ENCODE measurements at places on chromosomes 6 and 20.
A peak's percentile ranks its signal among the peaks of the same experiment; 100 is the strongest.

GRCh38 chr20:54772893-54773642 lies 297.7 kb downstream of the DOK5 start:
- DNase-seq = no peak

DNA sequence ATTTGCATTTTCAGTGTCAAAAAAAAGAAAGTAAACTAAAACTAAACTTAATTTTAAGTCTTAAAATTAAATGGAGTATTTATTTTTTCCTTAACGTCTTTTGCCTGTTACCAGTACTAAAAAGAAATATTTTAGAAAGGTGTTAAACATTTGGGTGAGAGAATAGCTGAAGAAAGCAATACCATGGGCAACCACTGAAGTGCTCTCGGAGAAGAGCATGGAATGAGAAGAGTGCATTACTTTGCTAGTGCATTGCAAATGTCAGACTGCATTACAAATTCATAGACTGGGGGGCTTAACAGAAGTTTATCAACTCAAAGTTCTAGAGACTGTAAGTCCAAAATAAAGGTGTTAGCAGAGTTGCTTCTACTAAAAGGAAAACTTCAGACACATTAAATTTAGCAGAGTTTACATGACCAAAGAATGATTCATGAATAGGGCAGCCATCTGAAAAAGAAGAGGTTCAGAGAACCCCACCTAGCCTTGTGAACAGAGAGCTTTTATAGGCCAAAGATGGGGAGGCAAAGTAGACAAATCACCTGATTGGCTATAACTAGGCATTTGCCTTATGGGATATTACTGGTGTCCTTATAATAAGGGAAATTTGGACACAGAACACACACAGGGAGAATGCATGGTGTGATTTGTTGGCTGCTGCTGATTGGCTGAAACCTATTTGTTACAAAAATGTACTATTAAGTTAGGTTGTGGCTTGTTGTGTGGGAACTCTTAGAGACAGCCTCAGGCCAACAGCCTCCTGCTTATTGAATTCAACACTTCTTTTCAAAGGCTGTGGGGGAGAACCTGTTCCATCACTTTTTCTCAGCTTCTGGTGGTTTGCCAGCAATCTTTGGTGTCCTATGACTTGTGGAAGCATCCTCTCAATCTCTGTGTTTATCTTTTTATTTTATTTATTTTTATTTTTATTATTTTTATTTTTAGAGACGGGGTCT lies 106.7 kb upstream of the RREB1 start:
- DNase-seq = no peak

- no peak for DNase-seq
These were observed 117.6 kb upstream of the PHACTR1 start for GRCh38 chr6:12598919-12599318.

DNA sequence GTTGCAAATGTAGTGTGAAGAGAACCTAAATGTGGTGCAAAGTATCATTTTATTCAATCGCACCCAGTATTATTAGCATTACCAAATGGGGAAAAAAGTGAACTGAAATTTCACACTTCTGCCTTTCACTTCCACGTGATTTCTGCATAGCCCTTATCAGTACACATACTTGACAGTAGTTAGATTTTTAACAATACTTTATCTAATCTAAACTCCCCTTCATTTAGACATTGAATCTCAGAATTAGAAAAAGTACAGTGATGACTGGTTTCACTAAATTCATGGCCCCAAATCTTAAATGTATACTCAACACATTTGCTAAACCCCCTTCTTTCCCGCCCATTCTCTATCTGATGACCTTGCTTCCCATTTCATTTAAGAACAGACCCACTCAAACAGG lies 14.3 kb downstream of the STX7 start:
- no peak for DNase-seq

DNA sequence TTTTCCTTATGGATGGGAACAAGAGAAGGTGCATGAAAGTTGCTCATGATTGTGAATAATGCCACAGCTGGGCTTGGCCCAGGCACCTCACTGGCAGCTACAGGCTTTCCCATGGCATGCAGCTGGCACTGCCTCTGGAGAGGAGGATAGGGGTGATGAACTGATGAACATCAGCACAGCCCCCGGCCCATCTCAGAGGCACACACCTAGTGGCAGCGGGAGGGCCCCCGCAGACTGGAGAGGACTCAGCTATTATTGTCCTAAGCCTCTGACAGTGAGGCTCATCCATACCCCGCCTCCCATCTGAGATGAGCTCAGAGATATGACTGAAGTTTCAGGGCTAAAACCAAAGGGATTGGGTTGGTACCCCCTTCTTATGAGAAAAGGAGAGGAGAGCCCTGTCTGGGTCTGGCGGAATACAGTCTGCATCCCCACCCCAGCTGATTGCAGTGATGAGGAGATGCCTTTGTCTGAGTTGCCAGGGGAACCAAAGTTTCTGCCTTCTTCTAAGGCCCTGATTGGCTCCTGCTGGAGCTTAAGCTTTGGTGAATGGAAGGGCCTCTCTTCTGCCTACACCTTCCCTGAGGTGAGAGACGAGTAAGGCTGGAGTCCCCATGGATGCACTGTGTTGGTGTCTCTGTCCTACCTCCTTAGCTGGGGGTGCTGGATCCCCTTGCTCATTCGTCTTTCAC lies 27.6 kb upstream of the EPB41L1 start:
- DNase-seq = no peak

GRCh38 chr20:48523191-48523995 lies 304.4 kb downstream of the PREX1 start:
- DNase-seq = no peak

DNA sequence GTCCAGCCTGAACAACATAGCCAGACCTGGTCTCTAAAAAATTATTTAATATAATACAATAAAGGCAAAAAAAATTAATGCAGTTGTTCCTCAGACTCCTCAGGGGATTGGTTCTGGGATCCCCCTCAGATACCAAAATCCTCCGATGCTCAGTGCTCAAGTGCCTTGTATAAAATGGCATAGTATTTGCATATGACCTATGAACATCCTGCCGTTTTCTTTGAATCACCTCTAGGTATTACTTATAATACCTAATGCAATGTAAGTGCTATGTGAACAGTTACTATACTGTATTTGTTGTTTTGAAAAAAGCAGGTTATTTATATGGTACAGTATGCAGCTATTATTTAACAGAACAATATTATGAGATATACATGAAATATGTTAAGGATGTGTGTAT lies 43.3 kb downstream of the RNGTT start:
- no peak for DNase-seq

DNA sequence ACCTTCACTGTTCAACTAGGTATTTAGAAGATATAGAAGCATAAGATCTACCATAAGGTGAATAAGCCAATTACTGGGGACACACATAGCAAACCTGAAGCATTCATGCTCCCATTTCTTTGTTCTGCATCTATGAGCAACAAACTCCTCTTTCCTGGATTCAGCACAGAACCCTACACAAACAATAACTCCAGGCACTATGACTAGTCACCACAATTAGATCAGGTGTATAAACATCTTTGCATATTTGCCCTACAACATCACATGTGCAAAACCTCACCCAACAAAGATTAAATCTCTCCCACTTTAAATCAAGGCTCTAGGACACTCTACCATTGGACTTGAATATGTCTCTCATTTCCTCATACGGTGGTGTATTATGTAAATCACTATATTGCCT lies 652.3 kb downstream of the EPHA7 start:
- no peak for DNase-seq

DNA sequence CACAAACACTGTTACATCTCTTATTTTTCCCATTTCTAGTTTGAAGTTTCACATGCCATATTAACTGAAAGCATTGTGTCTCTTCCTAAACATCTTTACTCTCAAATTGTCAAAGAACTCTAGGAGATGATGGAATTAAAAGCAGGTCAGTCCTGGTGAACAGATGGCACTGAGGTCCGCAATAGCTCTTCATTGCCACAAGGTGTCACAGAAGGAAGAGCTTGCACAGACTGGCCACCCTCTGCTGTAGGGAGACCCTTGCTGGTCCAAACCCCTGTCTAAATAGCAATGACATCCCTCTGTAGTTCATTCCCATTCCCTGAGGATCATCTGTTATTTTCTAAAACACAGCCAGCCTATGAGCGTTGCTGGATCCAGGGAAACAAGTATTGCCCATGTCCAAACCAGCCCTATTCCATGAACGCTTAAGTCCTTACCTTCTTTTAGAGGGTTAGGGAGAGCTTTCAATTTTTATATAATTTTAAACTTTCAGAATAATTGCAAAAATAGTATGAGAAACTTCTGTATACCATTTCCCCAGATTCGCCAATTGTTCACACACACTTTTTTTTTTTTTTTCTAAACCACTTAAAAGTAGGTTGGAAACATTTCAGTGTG lies 10.1 kb upstream of the HDAC2 start:
- no peak for DNase-seq

DNA sequence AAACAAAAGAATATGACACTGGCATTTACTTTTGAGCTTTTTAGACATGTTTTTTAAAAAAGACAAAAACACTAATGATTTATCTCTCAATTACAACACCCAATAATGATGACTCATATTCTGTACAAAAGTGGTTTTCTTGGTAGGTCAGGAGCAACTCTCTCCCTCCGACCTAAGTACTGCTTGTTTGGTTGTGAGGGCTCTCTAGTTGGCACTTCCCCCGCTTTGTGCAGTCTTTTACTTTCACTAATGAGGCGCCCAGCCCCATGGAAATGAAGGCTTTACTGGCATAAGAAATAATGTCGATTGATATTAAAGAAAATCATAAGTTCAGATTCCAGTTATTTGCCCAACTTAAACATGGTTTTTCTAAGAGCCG lies 1.3 kb downstream of the KPNA5 start:
- peak; percentile 28 for DNase-seq

GRCh38 chr6:167137081-167137480 lies 14.2 kb downstream of the CCR6 start:
- no peak for DNase-seq

DNA sequence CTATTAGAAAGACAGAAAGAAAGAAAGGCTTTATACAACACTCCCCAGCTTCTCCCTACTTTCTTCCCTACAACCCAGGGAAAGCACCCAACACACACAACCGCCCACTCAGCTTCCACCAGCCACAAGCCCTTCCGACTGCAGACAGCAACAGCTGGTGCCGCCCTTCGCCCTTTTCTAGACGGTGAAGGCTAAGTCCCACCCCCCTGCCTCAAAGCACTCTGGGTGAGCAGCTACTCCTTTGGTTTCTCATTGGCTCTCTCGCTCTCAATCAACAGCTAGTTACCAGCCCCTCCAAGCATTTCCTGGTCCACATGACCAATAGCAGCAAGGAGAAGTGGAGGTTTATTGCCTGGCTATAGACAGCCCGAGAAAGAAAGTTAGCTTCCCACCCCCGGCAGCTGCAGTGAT lies 230.1 kb upstream of the MOCS1 start:
- no peak for DNase-seq

DNA sequence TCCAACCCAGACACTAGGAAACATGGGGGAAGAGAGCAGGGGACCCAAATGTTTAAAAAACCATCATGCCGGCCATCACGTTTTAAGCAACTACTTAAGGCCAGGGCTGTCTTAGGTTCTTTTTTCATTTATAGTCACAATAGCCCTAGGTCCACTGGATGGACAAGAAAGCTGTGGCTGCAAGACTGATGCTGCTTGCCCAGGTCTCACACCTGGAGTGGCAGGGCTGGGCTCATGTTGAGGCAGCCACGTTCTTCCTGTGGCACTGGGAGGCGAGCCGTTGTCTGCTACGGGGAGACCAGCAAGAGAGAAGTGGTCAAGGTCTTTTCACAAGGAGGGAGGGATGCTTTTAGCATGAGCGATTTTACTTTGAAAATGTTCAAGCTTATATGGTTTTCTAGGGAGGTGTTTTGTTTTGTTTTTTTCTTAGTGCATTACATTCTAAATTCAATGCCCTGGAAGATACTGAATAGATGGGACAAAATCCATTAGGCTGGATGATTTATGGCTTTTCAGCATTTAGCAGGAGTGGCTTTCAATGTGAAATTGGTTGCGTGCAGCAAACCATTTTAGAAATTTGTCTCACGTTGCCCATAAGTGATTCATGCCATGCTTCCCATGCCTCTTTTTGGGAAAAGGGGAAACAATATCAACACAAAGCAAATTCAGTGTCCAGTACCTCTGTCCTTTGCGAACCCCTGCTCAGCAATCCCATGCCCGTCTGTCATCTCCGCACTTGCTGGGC lies 106.6 kb upstream of the SNX9 start:
- DNase-seq = no peak

- no peak for DNase-seq
These were observed 96.3 kb downstream of the NFATC2 start for GRCh38 chr20:51446230-51446629.

GRCh38 chr6:117417851-117418250 lies 7.9 kb downstream of the ROS1 start:
- no peak for DNase-seq

DNA sequence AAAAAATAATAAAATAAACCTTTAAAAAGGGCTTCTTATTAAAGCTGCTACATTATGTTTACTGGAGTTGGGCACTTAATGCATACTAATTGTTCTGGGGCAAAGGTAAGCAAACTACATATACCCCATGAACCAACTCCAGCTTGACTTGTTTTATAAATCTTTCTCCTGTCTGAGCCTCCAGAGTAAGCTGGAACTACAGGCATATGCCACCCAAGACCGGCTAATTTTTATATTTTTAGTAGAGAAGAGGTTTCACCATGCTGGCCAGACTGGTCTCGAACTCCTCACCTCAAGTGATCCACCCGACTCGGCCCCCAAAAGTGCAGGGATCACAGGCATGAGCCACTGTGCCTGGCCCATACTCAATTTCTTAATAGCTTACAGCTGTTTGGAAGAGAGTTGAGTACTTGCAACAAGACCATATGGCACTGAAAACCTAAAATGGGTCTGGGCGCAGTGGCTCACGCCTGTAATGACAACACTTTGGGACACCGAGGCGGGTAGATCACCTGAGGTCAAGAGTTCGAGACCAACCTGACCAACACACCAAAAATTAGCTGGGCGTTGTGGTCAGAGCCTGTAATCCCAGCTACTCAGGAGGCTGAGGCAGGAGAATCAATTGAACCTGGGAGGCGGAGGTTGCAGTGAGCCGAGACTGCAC lies 19.9 kb downstream of the ROMO1 start:
- DNase-seq = no peak

All from activated T-cell treated with anti-CD3 and anti-CD28 coated beads, Interleukin-2, amount 50 U/mL, for 4 hours (primary cell).